ENCODE measurements at places on chromosomes 7 and 10.

GRCh38 chr7:112881-113280 is 79.5 kb upstream of the FAM20C start:
- no peak for DNase-seq

DNA sequence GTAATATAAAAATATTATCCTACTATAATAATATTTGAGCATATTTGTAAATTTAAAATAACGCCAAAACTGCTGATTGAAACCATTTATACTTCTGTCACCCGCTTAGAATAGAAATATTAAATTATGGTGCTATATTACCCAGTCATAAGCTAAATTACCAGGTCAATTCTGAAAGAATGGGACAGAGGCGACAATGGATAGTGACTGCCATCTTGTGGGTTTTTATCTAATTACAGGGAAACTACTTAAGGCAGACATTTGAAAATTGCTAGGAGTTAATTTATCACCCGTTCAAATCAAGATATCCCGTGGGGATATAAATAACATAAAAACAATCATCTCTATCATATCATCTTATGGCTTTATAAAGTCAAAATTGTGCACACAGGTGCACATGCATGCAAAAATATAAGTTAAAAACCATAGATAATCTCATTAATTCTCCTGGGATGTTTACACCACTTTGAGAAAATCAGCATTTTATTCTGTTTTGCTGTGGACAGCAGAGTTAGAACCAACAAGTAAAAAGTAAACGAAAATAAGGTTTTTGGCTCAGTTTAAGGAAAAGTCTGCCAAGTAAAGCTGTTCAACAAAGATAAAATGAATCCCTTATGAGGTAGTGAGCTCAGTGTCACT is 41.3 kb upstream of the HPSE2 start:
- no peak for DNase-seq

DNA sequence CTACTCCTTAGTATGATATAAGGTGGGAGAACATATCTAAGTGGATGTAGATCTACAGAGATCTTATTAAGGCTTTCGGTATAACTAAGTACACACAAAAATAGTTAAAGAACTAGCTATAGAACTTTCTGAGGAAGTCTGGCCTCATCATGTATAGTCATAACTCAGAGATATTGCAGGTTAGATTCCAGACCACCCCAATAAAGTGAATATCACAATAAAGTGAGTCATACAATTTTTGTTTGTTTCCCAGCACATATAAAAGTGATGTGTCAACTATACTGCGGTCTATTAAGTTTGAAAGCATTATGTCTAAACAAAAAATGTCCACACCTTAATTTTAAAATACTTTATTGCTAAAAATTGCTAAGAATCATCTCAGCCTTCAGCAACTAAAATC is 24.7 kb upstream of the SEMA3A start:
- DNase-seq: no peak

- no peak for DNase-seq
Measured at GRCh38 chr10:19728964-19729363, 87.3 kb upstream of the PLXDC2 start.

- no peak for DNase-seq
Measured at GRCh38 chr7:73721377-73721817, 1.9 kb upstream of the STX1A start.

DNA sequence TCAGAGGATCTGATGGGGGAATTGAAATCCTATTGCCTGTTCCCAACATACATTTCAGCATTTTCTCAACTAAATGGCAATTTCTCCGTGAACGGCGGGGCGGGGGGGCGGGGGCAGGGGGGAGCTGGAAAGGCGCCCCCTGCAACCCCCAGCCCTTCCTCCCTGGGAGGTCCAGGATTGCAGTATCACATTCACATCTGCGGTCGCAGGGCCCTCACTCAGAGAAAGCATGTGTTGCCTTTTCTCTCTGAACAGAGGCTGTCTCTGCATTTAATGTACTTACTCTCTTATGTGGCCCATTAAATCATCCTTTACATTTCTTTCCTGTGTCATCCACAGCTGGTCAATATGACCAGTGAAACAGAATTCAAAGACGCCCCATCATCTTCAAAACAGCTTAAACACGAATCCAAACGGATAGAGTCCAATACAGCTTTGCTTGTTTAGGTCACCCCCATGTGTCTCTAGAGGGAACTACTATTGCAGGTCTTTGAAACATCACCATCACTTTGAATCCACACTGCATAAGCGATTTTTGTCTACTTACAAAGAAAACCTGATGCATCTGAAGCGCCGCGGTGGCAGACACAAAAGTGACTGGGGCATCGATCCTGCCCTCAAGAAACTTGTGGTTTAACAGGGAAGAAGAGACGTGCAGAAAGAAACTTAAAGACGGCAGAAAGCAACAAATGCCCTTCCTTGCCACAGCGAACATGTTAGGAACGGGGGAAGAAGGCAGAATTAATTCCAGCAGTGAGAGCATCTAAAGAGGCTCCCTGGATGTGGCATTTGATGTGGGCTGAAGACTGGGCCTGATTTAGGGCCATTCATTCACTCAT is 17.0 kb upstream of the ECHDC3 start:
- no peak for DNase-seq

DNA sequence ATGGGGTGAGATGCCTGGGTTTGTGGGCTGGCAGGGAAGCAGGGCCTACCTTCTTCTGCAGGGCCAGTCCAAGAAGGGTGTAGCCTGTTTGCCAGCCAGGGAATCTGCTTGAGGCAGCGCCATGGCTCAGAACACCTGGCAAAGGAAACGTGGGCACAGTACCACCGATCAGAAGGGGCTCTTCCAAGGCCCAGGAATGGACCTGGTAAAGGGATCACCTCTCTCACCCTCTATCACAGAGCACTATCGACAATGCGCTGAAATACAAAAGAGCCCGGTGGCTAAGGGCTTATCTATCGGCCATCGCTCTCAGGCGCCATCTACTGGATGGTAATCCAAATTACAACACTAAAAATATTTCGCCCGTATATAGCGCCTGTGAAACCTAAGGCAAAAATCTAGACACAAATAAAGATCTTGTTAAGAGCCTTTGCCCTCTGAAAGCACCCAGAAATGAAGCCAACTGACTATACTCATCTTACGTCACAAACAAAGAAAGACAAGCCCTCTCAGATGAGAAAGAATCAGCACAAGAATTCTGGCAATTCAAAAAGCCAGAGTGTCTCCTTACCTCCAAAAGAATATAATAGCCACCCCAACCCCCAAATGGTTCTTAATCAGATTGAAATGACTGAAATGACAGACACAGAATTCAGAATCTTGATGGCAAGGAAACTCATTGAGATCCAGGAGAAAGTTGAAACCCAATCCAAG is 217.8 kb upstream of the HPS1 start:
- no peak for DNase-seq

DNA sequence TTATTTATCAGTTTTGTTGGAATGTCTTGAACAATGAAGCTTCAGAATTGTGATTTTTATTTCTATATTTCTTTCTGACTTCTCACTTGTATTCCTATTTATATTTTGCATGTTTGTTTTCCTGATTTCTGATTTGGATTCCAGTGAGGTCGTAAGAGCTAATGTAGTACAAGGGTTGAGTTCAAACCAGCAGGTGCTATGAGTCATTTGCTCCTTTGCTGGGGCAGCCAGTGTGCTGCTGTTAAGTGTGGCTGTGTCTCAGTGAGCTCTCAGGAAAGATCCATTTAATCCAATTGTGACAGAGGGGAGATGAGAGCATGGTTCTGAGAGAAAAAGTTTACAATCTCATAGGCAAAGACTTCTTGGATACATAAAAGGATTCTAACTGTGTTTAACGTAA is 48.6 kb downstream of the MCU start:
- DNase-seq: no peak

DNA sequence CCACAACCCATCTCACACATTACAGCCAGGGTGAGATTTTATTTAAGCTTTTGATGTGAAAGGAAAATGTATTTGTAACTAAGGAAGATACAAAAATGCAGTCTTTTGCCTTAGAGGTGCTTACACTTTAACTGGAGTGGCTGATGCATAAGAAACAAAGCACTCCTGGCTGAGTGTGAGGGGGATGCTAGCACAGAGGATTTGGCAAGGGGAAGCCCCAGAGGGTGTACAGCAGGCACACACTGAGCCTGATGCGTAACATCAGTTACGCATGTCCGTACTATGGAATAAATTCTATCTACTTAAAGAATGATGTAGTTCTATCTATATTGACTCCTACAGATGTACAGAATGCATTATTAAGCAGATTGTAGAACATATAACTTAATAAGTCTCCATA is 17.8 kb downstream of the GIMAP8 start:
- DNase-seq: no peak

Data from GOT3 (cell line).